ENCODE measurements at places on chromosomes 5 and 9. TPM values are rescaled to one million over a fixed set of nuclear protein-coding genes. Genes with fewer than 3 reads are reported as not detected.

IRF1 gene
- 239 TPM for total RNA-seq

GRCh38 chr5:9149988-9150387, 395.9 kb downstream of the SEMA5A start:
- no peak for DNase-seq

- no peak for DNase-seq
Measured at GRCh38 chr9:94855903-94856302, 129.4 kb downstream of the AOPEP start.

DNA sequence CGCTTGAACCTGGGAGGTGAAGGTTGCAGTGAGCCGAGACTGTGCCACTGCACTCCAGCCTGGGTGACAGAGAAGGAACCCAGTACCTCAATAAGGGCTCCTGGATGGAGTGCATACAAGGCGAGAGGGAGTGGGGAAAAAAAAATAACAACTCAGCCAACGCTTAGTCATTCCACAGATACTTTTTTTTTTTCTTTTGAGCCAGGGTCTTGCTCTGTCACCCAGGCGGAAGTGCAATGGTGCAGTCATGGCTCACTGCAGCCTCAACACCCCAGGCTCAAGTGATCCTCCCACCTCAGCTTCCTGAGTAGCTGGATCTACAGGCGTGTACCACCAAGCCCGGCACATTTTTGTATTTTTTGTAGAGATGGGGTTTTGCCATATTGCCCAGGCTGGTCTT, 59.5 kb upstream of the GGTA1 start:
- no peak for DNase-seq

DNA sequence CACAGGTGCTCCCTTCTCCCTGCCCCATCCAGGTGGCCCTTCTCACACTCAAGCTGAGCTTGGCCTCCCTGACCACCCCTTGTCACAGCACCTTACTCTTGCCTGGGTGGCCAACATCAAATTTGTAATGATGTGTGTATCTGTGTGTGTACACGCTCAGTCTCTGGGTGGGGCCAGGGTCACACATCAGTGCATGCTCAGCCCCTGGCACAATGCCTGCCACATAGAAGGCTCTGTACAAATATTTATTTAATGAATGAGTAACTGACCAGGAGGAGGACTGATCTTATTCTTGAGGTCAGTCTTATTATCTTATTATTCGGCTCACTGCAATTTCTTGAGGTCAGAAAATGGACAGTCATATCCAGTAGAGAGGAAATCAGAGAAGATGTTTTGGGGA, 41.3 kb upstream of the HAND1 start:
- no peak for DNase-seq

GRCh38 chr5:160360310-160360709, 10.1 kb downstream of the C1QTNF2 start:
- no peak for DNase-seq

EIF4E1B gene
- total RNA-seq = not detected

- DNase-seq = no peak
Measured at GRCh38 chr5:170757669-170758068, 25.9 kb upstream of the GABRP start.

DNA sequence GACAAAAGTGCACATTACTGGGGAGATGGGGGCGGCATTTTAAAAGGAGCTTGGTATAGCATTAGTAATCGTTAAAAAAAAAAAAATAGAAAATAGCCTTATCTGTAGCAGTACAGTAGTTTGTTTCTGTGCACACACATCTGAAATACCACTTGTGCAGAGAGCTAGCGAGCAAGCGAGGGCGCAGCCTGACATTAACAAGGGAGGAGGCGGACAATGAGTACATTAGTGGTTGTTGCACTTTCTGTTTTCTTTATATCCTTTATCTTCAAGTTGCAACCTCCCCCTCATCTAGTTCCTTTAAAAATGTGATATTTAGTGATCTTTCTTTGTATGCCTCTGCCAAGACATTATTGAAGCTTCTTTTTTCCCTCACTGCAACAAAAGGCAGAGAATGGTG, 880 bp upstream of the PTPDC1 start:
- no peak for DNase-seq

GRCh38 chr5:17355586-17356346, 138.3 kb downstream of the BASP1 start:
- DNase-seq = no peak

IL3 gene
- 1.6 TPM for total RNA-seq

- no peak for DNase-seq
Measured at GRCh38 chr5:39658866-39659265, 234.1 kb upstream of the DAB2 start.

GRCh38 chr5:25979086-25979485, 1059.3 kb downstream of the CDH9 start:
- DNase-seq = no peak

DNA sequence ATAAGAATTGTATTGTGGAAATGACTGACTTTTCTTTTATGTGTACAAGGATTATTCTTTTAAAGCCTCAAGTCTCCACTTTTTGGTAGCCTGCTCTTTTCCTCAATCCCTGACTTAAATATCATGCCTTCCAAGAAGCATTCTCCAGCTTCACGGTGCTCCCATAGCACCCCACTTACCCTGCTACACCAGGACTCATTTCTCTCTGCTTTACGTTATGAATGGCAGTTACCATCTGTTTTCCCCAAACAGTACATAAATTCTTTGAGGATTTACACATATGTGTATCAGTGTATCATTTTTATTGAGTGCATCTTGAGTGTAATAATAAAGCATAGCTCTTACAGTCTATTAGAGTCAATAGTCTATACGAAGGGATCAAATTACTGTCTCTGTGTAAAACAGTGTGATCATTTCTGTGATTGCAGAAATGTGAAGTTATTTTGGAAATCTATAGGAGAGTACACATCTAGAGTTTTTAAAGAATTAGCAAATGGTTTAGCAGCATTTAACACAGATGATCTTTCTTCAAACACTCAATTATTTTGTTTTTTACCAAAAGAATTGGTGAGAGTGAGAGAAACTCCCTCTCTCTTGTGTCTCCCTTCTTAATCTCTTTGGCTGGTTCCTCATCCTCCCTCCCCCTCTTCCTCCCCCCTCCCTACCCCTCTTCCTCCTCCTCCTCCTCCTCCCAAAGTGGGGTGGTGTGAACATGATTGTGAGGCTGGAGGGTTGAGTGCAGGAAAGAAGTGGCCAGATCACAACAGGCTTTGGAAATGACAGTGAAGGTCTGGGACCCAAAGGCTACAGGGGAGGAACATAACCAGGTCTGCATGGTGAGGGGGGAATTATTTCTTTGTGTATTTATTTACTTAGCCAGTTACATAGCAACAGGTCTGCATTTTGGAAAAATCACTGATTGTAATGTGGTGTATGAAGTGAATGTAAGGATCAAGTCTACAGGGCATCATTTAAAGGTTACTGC, 27.6 kb upstream of the ECM2 start:
- no peak for DNase-seq

DNA sequence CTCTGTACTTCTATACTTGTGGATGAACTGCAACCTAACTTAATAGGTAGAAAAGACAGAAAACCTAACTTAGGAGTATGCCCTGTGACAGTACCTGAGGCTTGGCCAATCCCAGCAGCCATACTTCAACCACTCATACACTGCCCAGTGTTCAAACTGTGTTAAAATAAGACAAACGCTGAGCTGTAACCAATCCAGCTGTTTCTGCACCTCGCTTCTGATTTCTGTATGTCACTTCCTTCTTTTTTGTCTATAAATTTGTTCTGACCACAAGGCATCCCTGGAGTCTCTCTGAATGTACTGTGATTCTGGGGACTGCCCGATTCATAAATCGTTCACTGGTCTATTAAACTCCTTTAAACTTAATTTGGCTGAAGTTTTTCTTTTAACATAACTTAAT, 41.4 kb downstream of the AUH start:
- no peak for DNase-seq

DNA sequence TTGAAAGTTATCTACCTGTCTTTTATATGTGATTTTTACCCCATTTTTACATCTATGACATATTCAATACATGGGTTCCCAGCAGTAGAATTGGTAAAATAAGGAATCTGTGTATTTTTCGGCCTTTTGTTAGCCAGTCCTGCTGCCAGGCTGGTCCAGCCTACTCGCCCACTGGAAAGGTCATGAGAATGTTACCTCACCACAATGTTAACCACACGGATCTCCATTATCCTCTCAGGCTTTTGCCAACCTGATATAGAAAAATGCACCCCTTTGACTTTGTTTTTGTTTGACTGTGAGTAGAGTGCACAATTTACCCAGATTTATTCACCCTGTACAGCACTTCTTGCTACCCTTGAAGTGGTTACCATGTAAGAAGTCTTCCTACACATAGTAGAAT, 167.2 kb downstream of the CTNND2 start:
- no peak for DNase-seq

DNA sequence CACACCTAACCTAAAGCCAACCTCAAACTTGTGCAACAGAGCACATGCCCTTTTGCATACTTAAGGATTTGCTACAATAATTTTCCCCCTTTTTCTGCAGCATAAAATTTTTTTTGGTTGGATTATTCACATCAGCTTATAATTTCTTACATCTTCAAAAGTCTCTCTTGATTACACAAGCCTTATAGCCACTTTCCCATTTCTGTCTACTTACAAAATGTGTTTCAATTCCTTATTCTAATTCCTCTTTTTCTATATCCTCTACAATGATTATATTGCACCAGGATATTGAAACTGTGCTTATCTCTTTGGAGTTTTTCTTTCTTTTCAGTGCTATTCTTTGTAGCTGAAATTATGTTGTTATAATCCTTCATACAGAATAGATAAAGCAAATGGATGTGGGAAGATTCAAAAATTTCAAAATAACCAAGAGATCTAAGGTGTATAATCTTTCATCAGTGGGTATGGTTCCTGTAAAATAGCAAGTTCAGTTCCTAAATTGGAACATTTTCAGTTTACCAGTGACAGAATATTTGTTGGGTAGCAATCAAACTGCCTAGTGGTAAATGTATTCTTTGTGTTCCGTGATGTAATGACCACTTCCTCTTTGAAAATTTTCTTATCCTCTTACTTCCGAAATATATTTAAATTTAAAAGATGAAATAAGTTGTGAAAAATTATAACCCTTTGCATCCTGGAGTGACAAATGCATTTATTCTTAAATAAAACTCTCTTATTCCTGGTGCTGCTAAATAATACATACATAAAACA, 386.8 kb upstream of the CHD1 start:
- DNase-seq = no peak
